LHCN-M2 (cell line): ENCODE measurements at places on chromosomes 16 and 17.

GRCh38 chr16:68564382-68564985 is 25.4 kb downstream of the ZFP90 start:
- DNase-seq: peak; percentile 22

DNA sequence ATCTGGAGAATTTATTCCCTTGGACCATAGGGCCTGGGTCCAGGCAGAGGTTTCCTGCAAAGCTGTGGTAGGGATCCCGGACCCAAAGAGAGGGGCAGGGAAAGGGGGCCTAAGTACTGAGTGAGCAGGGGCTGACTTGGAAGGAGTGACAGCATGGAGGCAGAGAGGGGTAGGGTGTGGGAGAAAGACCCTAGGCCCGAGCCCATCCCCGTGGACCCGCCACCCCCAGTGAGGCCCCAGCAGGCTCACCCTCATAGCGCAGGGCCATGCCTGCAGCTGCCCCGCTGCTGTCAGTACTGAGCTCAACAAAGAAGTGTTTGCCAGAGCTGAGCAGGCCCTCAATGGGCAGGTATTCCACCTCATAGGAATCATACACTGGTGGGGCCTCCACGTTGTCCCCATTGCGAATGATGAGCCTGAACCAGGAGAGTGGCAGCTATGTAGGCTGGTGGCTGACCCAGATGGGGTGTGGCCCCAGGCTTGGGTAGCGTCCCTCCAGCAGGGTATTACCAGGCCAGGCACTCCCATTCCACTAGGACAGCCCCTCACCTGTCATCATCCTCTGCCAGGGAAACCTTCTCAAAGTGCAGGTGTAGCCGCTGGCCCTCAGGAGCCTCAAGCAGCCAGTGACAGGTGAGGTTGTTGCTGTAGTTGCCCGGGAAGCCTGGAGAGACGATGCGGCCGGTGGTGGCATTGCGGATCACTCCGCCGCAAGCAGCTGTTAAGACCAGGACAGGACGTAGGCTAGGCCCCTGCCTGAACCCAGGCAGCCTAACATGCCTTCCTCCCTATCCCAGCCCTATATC is 9.1 kb upstream of the PHF12 start:
- DNase-seq: no peak

GRCh38 chr16:1668612-1669319 is 9.3 kb upstream of the JPT2 start:
- no peak for DNase-seq

DNA sequence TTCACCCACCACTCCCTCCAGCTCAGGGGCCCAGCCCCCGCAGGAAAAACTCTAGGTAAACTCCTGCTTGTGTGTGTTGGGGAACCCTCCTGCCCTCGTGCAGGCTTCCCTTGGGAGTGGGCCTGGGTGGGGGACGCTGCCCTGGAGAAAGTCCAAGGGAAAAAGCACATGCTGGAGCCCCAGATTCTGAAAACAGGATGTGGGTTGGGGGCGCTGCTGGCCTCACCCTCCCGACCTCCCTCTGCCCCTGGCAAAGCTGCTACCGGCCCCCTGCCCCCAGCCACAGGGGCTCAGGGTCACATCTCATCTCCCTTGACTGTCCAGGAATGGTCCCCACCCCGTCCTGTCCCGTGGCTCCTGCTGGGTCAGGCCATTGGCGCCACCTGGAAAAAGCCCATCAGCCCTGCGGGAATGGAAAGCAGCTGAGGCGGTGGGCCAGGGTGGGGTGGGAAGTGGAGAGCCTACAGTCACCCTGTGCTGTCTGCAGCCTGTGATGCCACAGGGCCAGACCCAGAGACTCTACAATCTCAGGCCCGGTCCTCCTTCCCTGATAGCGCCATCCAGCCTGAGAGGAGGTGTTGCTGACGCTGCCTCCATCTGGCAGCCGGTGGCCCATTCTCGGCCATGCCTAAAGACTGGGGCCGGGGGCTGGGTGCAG is 2.5 kb upstream of the GJD3 start:
- DNase-seq: no peak

DNA sequence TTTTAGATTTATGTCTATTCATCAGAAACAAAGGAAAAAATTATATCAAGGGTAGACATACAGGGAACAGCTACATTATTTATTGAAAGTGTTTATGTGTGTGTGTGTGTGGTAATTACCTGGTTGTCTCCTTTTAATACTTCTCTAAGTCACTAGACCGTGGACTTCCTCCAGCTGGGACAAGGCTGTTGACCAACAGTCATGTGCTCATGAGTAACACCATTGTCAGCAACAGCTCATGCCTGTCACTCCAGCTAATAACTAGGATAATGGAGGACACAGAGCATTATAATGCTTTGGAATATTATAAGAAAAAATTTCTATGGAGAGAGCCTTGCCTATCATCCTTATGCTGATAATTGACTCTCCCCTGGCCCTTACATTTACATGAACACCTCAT is 125.3 kb upstream of the SALL1 start:
- DNase-seq: no peak

DNA sequence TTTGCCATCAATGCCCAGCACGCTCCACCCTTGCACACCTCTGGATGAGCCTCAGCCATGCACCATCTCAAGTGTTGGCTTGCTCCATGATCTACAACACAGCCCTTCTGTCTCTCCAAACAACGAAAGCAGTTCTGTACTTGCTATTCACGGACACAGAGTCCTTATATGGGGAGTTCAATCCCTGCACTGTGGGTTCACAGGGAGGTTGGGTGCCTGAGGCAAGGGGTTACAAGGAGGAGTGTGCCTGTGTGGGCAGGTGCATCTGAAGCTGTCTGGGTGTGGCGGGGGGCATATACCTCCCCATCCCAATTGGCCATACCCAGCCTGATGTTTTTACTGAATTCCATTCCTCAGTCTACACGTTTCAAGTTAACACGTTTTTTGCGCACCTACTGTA is 5.6 kb downstream of the RUNDC3A start:
- no peak for DNase-seq

GRCh38 chr16:85733155-85733838 is 17.6 kb downstream of the C16orf74 start:
- no peak for DNase-seq

- no peak for DNase-seq
These were observed 130.7 kb downstream of the C16orf95 start for GRCh38 chr16:87186446-87186845.

DNA sequence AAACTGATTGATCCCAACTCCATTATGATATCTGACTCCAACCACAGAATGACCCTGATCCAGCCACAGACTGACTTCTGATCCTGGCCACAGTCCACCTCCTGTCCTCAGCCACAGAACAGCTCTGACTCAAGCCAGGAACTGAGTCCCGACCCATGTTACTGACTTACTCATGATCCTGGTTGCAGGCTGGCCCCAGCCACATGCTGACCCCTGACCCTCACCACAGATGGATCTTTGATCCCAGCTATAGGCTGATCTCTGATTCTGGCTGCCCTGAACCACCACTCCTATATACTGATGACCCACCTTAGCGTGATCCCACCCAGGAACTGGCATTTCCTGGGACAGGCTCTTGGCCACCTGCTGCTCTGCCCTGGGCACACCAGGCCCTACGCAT is 32.2 kb upstream of the IL21R start:
- DNase-seq: peak; percentile 86

DNA sequence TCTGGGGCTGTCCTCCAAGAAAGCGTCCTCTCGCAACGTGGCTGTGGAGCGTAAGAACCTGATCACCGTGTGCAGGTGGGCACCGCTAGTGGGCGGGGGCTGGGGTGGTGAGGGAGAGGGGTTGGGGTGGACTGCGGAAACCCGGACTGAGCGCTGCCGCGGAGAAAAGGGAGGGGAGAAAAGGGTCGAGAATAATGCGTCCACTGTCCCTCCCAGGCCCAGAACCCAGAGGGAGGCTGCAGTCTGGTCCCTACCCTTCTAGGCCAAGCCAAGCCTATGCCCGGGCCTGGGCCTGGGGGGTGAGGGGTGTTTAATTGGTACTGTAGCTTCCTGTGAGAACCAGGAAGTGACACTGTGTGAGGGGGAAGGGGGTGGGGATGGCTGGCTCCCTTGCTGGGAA is 464 bp downstream of the RUNDC3A start:
- no peak for DNase-seq

- DNase-seq: no peak
These were observed 17.1 kb upstream of the TMEM94 start for GRCh38 chr17:75439287-75439686.

DNA sequence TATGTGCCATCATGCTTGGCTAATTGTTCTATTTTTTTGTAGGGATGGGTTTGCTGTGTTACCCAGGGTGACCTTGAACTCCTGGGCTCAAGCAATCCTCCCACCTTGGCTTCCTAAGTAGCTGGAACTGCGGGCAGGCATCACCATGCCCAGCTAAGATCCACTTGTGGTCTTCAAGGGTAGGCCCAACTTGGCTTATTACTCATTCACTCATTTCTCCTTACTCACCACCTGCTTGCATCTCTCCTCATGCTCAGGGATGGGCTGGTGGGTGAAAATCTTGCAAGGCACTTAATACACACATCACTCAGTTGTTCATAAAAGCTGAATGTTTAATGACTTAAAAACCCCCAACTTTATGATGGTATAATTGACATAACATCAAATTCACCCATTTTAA is 207.8 kb downstream of the SHISA9 start:
- peak; percentile 36 for DNase-seq

DNA sequence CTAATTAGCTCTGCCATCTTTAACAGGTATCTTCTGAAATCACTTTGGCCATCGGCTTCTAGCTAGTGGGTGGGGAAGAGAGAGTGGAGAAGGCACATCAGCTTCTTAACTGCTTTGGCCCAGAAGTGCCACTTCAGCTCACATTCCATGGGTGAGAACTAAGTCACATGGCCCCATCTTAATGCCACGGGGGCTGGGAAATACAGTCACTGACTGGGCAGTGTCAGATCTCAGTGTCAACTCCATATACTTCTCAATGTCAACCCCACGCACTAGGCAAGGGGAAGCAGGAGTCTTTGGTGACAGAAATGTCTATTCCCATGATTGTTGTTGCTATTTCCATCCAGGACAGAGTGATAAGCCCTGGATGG is 29.4 kb downstream of the CCR7 start:
- no peak for DNase-seq

DNA sequence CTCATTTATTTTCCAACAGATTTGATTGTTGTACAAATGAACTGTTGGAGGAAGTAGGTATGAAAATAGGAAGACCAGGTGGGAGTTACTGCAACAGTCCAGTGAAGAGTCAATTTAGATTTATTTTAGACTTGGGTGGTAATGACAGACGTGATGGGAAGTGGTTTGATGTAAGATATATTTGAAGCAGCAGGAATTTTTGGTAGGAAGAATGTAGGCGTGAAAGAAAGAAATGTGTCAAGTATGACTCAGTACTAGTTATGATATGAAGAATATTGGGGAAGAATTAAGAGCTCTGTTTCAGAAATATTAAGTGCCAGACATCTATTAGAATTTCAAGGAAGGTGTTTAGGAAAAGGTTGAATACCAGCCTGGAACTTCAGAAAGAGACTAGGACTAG is 247.9 kb upstream of the AXIN2 start:
- peak; percentile 32 for DNase-seq

GRCh38 chr16:56630134-56630533 is 2.3 kb upstream of the MT1M start:
- DNase-seq: no peak

GRCh38 chr17:46192189-46192438 is 1.1 kb downstream of the KANSL1 start:
- DNase-seq: no peak

DNA sequence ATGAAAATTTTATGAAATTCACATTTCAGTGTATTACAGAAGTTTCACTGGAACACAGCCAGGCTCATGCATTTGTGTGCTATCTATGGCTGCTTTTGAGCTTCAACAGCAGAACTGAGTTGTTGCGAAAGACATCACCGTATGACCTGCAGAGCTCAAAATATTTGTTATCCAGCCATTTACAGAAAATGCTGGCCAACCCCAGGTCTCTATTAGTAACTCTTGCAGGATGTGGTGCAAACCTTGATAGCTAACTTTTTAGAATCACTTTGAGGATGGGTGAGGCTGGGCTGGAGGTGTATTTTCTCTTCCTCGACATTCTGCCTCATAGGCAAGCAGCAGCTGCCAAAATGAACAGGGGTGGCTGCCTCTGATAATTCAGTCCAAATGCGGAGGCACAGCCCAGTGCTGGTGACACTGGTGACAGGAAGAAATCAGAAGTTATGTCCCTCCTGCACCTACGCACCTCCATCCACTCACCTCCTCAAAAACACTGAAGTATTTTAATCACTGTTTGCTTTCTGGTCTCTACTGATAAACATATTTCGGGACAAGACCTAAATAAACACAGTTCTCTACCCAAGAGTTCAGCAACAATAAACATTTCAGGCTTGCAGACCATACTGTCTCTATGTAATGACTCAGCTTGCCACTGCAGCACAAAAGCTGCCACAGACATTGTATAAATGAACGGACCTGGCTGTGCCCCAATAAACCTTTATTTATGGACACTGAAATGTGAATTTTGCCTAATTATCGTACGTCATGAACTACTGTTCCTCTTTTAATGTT is 28.5 kb downstream of the ARHGAP17 start:
- peak; percentile 64 for DNase-seq

- no peak for DNase-seq
These were observed 12.1 kb upstream of the MT3 start for GRCh38 chr16:56577300-56577625.

DNA sequence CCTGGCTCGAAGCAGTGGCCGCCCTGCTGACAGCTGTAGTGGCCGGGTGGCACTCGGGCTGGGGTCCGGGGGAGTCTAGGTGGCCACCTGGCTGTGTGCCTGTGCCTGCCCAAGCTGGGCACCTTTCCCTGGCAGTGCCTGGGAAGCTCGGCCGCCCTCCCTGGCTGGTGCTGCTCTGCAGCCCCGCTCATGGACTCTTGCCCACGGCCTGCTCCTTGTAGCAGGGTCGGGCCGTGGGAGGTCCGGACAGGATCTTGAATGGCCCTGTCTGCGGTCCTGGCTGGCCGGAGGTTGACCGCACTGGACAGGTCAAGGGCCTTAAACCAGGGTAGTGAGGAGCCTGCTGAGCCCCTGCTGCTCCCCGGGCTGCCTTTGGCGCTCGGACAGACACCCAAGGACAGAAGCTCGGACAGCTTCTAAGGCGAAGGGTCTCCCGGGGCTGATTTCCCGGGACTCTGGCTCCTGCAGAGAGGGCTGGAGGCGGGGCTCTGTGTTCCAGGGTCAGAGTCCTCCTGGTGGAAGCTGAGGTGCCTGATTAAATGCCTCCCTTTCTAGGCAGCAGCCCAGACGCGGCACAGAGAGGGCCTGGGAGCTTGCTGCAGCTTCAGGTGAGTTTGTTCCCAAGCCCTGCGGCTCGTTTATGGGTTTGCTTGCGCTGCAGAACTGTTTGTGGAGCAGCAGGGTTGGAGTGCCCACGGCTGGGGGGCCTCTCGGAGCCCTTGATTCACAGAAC is 6.0 kb downstream of the CAPN15 start:
- DNase-seq: no peak
